Progenitor cell of endocrine pancreas (in vitro differentiated cells): ENCODE measurements at places on chromosomes 6 and 20.

DNA sequence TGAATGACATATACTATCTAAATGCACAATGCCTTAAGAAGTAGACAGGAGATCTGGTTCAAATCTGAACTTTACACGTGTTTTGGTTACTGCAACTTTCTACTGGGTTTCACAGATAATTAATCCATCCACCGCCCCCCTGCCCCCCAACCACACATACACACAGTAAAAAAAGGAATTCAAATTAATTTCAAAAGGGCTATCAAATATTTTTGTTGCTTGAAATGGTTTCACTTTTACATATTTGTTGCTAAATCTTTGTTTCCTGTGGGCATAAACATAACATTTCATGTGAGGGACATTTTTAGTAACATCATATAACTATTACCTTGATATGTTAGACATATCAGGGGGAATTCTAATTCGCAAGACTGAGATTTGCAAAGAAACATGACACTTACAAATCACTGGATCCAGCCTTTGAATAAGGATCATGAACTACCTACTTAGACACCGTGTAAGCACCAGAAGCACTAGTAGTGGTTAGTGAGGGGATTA is 7.5 kb downstream of the NEDD9 start:
- DNase-seq = no peak

DNA sequence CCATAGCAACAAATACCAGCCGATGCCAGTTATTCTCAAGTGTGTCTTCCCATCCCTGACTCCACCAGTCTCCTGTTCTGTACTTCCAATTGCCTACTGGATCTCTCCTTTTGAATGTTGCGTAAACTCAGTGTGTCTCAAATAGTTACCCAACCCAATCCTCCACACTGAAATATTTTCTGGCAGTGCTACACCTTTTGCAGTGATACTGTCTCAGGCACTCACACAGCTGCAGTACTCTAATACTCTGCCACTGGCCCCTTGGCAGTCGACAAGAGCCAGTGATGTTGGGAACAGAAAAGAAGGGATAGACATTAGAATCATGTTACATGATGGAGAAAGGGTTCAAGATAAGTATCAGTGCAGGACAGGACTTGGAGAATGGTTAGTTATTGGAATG is 31.8 kb upstream of the FOXO3 start:
- DNase-seq = no peak

DNA sequence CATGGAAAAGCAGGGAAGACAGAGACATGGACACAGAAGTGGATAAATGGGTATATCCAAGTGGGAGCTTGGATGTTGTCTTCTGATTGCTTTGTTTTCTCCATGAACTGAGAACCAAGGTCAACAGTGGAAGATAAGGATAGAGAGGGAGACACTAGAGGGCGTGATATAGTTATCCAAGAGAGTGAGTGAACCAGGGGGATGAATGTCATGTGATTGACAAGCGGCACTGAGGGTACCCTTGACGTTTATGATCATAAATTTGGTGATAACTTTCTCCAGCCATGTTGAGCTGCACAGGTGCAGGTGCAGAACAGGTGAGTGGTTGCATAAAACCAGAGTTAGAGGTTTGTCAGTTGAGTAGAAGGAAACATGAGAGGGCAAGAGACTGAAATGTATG is 20.7 kb downstream of the EBF4 start:
- no peak for DNase-seq

DNA sequence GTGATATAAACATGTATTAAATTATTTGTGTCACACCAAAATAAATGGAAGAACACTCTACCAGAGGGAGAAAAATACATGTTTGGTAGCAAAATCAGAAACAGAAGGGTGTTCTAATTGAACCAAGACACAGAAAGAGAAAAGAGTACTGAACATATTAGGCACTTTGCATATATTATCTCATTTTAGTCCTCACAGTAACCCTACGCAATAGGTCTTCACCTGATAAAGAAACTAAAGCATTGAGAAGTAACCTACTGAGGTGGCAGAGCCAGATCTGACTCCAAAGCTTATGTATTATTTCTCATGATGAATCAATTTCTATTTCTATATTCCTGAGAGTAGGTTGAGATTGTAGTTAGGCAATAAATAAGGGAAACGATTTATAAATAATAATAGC is 77.7 kb downstream of the FYN start:
- DNase-seq = no peak

GRCh38 chr6:155481215-155481614 is 25.6 kb upstream of the NOX3 start:
- no peak for DNase-seq

DNA sequence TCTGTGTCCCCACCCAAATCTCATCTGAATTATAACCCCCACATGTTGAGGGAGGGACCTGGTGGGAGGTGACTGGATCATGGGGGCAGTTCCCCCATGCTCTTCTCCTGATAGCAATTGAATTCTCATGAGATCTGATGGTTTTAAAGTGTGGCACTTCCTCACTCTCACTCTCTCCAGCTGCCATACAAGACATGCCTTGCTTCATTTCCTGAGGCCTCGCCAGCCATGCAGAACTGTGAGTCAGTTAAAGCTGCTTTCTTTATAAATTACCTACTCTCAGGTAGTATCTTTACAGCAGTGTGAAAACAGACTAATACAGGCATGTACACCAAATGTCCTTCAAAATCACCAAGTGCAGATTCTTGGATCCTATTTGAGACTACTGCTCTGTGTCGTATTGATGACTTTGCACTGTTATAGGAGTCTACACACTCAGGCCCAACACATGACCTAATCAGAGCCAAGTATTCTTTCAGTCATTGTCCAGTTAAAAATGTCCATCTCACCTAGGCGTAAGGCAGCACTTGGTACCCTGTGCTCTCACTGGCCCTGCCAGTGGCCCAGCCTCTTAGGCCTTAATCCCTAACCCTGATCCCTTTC is 52.8 kb upstream of the UST start:
- no peak for DNase-seq
